ENCODE measurements at places on chromosomes 1 and 21.
A peak's percentile ranks its signal among the peaks of the same experiment; 100 is the strongest.

- DNase-seq, result no peak
Measured at GRCh38 chr1:184392779-184393522, 6.1 kb downstream of the C1orf21 start.

GRCh38 chr1:212125654-212126053 is 90.1 kb downstream of the DTL start:
- no peak for DNase-seq

DNA sequence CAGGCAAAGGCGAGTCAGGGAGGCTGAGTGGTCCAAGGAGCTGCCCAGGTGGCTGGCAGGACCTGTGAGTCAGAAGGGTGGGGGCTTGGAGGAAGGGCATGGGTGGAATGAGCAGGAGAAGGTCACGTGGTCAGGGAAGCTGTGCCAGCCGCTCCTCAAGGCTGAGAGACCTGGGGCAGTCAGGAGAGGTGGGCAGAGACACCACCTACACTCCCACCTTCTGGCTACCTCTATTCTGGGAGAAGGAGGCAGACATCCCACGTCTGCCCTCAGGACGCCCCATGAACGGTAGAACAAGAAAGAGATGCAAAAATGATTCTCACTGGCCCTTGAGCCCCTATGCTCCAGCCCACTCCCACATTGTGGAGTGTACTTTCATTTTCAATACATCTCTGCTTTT is 151.8 kb upstream of the RAB4A start:
- DNase-seq, result no peak

- no peak for DNase-seq
Measured at GRCh38 chr1:87044424-87044823, 130.0 kb downstream of the HS2ST1 start.

GRCh38 chr1:154583773-154584172 is 16.2 kb downstream of the CHRNB2 start:
- DNase-seq, result no peak

DNA sequence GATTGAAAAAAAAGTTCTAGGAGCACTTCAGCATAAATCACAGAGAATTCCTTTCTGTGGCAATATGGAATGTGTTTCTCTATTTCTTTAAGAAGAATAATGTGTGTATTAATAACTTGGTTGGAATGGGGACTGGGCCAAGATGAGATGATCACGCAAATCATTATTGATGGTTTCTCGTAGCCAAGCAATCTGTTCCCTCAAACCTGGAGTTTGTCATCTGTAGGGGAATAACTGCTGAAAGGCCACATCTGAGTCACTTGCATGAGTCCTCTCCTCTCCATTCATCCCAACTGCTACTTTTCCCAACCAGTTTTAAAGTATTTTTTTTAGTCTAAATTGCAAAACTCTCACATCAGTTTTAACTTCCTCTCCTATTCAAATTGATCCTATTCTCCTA is 480.4 kb downstream of the PLPP3 start:
- no peak for DNase-seq

DNA sequence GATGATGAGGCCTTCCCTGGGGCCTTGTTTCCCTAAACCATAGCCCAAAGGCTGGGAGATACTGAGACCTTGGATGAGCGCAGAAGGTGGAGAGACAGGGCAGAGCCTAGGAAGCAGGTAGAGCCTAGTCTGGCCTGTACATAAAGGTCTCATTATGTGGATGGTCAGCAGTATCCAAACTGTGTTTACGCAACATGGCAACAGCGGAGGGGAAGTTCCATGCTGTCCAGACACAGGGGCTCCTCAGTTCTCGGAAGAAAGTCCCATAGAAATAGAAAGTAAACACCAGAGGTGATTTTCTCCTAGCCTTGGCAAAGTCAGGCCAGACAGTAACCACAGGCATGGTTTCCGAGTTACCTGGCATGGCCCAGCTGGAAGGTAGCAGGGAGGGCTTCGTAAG is 42.1 kb upstream of the MPZL1 start:
- no peak for DNase-seq

DNA sequence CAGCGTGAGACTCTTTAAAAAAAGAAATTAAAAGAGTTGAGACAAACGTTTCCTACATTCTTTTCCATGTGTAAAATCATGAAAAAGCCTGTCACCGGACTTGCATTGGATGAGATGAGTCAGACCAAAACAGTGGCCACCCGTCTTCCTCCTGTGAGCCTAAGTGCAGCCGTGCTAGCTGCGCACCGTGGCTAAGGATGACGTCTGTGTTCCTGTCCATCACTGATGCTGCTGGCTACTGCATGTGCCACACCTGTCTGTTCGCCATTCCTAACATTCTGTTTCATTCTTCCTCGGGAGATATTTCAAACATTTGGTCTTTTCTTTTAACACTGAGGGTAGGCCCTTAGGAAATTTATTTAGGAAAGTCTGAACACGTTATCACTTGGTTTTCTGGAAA is 31.2 kb downstream of the IFNAR1 start:
- DNase-seq, result no peak

DNA sequence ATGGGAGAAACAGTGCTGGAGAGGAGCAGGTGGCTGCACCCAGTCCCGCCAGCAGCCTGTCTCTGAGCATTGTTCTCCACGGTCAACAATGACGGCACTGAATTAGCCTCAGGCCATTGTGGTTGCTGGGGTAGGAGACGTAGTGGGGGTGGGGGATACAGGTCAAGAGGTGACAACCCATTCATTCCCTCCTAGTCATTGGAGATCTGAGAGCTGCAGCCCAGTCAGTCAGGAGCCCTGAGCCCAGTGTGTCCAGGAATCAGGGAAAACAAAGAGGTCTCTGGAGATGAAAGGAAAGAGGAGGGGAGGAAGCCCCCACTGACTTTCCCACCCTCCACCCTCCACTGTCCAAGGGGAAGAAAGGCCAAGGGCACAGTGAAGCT is 15.3 kb downstream of the SMIM12 start:
- DNase-seq, result no peak

DNA sequence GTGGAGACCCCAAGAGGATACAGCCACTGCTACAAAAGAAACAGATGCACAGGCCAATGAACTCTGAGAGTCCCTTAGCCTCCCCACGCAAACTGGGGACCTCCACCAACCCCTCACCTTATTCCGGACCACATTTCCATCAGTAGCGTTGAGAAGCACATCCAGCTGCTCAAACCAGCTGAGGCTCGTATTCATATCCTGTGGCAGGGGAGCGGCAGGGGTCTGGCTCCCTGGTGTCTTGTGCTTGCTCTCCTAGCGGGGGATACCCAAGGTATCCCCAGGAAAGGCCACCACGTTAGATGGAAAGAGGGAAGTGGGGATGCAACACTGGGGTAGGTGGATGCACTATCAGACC is 481 bp downstream of the CCDC163 start:
- no peak for DNase-seq

- DNase-seq, result no peak
Measured at GRCh38 chr1:13751458-13751871, 51.5 kb downstream of the PRDM2 start.

GRCh38 chr1:40179496-40180089 is 18.4 kb downstream of the RLF start:
- no peak for DNase-seq

DNA sequence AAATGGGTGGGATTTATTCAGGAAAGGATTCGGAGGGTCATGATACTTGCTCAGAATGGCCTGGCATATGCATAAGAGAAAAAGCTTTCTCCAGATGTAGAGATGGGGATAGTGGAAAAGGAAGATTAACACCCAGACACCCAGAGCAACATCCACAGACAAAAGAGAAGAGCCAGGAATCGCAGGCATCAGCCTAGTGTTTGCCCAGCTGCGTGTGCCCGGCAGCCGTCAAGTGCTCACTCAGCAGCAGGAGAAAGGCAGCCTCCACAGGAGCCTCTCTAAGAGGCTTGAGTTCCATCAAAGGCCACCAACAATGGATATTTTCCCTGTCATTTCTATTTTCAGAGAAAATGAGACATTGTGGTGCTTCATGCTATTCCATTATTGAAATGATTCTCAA is 54.7 kb downstream of the NTPCR start:
- DNase-seq, result no peak

DNA sequence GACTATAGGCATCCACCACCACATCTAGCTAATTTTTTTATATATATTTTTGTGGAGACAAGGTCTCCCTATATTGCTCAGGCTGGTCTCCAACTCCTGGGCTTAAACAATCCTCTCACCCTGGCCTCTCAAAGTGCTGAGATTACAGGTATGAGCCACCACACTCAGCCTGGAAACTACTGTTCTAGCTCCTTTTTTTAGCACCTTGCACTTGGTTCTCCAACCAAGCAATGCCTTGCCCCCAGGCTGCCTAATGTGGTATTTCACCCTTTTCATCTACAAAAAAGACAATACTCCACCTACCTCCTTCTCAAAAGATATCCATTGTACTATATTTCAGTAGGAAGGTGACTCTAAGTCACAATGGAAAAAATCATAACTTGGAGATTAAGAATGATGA is 6.7 kb downstream of the ARNT start:
- no peak for DNase-seq

DNA sequence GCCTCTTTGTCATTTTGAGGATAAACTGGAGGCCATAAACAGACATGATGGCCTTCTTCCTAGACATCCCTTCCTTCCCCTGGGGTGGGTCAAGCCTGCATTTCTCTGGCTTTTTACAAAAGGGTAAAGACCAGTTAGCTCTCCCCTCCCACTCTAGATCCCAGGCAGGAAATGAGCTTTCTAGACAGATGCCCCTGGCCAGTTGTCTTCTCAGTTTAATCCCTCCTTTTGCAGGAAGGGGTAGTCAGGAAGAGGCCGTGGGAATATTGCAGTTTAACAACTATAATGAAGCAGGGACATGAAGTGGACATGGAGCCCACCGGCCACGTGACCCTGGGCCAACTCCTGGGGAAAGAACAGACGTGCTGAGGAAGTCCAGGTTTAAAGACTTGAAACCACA is 85.7 kb downstream of the NID1 start:
- peak; percentile 54 for DNase-seq

- DNase-seq, result no peak
Measured at GRCh38 chr1:244314921-244315559, 136.7 kb downstream of the ADSS2 start.

GRCh38 chr1:100585786-100586185 is 47.8 kb downstream of the GPR88 start:
- no peak for DNase-seq

- DNase-seq, result no peak
Measured at GRCh38 chr1:44024903-44025525, 6.2 kb downstream of the SLC6A9 start.

DNA sequence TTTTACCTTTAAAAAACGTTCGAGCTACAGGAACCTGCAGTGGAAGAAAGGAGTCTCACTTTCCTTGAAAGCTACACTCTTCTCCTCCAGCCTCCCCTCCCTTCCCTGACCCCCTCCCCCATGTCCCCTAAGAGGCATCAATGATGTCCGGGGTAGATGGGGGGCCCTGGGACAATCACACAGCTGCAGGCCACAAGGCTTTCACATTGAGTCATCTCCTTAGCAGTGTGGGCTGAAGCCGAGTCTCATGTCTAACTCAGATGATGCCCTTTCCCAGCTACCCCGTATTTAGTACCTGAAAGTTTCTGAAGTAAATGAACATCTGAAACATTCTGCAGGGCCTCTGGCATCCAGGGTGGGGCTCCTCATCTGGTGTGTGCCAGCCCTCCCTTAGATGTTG is 6.3 kb upstream of the GPR25 start:
- DNase-seq, result no peak

- no peak for DNase-seq
Measured at GRCh38 chr1:244634546-244634945, 18.4 kb upstream of the DESI2 start.
